Globus pallidus (tissue), 1 donor: ENCODE measurements at places on chromosomes 2 and 18.
A peak's percentile ranks its signal among the peaks of the same experiment; 100 is the strongest.

GRCh38 chr2:215511454-215512346 is 75.8 kb upstream of the FN1 start:
- DNase-seq, result no peak

DNA sequence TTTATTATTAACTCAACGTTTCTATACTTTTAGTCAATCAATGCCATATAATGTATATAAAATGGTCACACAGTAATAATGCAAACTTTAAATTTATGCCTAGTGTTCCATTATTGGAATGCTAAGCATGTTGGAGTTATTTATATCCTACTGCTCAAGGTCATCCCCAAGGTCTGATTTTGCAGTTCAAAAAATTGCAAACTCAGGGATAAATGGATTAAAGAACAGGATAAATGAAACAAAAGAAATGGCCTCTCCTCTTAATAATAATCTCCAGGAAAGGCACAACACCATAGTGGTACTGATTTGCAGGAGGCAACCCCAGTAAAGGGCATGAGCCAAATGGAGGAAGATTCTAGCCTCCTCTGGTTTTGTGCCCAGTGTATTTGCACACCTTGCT is 436.4 kb downstream of the EPHA4 start:
- DNase-seq, result no peak

DNA sequence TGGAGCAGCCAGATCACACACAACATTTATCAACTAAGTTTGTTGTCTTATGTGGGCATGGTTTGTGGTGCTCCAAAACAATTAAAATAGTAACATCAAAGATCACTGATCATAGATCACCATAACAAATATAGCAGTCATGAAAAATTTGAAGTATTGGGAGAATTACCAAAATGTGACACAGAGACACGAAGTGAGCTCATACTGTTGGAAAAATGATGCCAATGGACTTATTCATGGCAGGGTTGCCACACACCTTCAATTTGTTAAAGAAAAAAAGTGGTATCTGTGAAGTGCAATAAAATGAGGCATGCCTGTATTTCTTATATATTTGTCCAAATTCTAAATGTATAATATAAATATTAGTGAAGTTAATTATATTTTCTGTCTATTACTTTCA is 42.9 kb upstream of the CABYR start:
- no peak for DNase-seq

DNA sequence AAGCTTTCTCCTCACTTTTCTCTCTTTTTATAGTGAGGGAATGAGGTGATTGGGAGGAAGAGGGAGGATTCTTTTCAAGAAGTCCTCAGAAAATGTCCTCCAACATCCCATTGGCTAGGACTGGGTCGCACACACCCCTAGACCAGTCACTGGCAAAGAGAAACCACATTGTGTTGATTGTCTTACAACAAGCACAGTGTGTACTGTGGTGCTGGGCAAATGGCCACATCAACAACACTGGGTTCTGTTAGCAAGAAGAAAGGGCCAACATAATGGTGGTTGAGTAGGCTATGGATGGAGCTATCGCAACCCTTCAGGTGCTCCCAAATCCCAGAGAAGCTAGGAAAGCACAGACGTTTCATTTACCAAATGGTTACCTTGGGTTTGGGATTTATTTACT is 18.7 kb upstream of the PTPN4 start:
- peak; percentile 65 for DNase-seq

GRCh38 chr2:129129087-129129486 is 810.4 kb upstream of the HS6ST1 start:
- DNase-seq, result no peak

DNA sequence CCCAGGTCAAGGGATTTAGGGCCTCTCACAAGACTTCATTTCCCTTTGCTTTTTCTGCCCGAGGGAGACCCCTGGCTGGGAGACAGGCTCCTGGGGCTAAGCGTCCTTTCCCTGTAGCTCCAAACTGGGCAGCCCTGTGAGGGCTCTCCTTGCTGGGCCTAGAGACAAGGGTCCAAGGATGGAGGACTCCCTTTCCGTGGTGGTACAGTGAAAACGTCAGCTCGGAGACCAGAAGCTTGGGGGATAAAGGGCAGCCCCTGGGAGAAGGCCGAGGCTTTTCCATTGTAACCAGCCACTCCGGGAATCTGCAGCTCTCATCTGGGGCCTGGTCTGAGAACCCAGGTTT is 2.3 kb downstream of the SIX2 start:
- no peak for DNase-seq

- no peak for DNase-seq
Measured at GRCh38 chr2:100252811-100253698, 69.2 kb downstream of the LONRF2 start.

GRCh38 chr18:22200611-22201225 is 31.3 kb downstream of the GATA6 start:
- DNase-seq, result no peak

- DNase-seq, result no peak
Measured at GRCh38 chr2:238502956-238503791, 76.4 kb downstream of the ASB1 start.

DNA sequence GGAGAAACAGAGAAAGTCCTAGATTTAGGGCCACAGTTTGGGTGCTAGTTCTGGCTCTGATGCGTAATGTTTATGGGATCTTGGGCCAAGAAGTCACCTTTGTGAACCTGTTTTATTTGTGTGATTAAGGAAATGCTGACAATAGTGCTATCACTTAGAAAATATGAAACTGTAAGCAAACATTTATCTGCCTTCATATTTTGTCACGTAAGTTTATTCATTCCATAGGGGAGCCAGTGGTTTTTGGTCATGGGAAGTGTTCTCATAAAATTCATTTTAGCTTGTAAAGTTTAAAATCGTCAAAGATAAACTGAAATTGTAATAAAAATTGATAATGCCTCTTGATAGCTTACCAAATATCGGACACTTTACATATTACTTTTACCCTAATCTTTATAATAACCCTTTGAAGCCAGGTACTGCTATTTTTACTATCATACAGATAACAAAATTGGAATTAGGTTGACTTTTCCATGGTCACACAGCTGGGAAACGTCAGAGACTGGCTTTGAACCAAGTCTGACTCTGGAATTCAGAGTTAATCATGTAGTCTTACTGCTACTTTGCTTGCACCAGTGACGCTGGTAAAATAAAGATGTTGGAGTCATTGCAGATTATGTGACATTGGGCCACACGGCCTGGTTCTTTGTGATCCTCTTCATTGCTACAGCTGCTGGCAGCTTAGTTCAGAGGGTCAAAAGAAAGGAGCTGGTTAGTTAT is 99.7 kb downstream of the ICA1L start:
- DNase-seq, result no peak

DNA sequence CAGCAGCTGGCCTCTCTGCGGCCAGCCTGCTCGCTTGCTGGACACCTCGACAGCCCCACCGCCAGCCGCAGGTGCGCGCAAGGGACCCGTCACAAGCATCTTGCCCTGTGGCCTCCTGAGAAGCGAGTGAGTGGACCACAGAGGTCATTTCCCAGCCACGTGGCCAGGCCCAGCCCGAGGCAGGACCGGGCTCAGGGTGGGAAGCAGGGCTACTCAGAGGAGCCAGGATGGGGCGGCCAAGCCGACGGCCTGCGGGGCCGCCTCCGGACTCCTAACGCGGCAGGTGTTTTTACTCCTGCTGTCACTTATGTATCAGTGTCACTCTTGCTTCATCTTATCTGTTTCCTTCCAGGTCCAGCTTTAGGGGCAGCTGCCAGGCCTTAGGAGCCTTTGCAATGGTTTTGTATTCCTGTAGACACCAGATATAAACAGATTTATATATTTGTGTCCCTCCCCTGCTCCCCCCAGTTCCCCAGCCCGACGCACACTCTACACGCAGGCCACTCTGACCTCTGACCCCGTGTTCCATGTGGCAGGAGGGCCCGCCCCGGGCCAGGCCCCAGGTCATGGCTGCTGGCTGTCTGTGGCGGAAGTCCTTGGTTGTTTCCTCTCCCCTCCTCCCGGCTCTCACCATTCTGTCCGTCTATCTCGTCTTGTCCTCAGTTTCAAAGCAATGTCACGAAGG is 236.4 kb downstream of the ATAD2B start:
- no peak for DNase-seq
